ENCODE measurements at places on chromosomes 16 and 17. TPM values are rescaled to one million over a fixed set of nuclear protein-coding genes. Genes with fewer than 3 reads are reported as not detected.

- DNase-seq = no peak
Measured at GRCh38 chr17:74779501-74779900, 3.4 kb upstream of the NAT9 start.

The OR1A1 gene
- total RNA-seq = not detected

DNA sequence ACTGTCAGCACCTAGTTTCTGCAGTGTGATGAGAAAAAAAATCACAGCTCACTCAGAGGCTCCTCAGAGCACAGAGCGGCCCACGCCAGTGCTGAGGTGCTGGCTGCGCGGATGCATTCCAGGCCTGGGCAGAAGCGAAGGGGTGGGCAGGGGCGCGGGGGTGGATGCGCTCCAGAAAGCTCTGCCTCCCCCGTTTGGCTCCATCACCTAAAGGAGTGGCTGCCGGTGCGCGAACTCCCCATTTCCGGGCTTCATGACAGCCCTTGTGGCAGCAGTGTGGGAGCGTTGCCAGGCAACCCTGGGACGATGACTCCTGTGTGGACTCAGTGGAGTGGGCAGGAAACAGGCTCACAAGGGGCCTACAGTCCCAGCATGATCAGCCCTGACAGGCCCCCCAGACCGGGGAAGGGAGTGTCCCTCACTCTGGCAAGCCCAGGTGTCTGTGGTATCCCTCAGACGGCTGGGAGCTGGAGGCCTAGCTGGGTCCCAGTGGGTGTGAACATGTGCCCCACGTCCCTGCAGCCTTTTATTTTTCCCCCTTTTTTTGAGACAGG, 32.8 kb upstream of the NUDT16L1 start:
- peak; percentile 77 for DNase-seq

DNA sequence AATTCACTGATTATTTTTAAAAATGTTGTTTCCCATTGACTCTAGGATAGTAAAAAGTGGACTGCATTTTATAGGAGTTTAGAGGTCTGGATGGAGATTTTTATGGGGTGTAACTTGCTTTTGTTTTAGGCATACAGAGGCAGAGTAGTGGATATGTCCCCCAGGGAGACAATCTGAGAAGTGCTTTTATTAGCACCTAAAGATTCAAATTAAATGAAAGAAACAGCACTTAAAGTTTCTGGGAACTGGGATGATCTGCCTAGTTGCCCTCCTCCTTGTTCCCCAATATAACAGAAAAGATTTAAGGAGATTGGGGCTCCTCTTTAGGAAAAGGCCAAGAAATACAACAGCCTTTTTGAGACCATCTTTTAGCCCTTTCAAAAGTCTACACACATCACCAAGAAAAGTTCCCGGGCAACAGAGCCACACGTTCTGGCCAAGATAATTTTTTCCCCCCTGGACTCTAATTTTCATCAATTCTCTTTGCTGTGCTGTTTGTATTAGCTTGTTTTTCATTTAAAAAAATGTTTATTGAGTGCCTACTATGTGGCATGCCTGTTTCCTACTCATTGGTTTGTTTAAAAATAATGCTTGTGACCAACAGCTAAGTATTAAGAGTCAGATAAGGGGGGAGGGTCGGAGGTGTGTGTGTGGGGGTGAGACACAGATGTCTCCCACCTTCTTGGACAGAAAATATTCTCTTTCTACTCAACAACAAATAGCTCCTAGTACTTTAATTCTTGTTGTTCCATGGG, 2.5 kb upstream of the IGF2BP1 start:
- no peak for DNase-seq

GRCh38 chr16:1326946-1327618, 6.4 kb upstream of the BAIAP3 start:
- DNase-seq = no peak
